ENCODE measurements at places on chromosomes 6 and 20. TPM values are rescaled to one million over a fixed set of nuclear protein-coding genes. Genes with fewer than 3 reads are reported as not detected.

DNA sequence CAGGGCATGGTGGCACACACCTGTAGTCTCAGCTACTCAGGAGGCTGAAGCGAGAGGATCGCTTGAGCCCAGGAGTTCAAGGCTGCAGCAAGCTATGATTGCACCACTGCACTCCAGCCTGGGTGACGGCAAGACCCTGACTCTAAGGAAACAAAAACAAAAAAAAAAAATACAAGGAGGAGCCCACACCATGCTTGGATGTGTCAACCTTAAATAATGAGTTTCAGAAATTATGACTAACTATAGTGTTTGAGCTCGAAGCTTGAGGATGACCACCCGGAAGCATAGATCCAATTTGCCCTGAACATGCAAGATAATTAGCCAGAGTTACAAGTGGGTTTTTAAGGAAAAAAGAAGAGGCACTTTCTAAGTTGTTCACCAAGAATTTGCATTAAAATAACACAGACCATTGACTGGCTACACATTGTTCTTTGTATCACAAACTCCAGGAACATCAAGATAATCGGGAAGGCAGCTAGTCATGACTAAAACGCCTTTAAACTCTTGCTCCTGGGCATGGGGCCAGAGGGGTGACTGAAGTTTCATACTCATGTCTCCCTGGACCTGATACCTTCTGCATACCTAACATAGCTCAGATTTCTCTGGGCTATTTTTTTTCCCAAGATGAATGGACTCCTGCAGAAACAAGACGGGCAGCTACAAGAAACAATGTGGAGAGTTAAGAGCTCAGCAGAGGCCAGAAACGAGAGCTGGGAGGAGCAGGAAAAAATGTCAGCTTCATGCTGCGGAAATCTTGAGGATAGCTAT is 289.6 kb downstream of the PREX1 start:
- DNase-seq: no peak

GRCh38 chr6:90328004-90328403 is 31.4 kb upstream of the BACH2 start:
- no peak for DNase-seq

GRCh38 chr6:170025935-170026750 is 264.7 kb downstream of the DLL1 start:
- no peak for DNase-seq

- no peak for DNase-seq
These were observed 5.6 kb upstream of the UCKL1 start for GRCh38 chr20:63961664-63962425.

- DNase-seq: no peak
These were observed 37.0 kb upstream of the POU3F2 start for GRCh38 chr6:98797217-98797994.

DNA sequence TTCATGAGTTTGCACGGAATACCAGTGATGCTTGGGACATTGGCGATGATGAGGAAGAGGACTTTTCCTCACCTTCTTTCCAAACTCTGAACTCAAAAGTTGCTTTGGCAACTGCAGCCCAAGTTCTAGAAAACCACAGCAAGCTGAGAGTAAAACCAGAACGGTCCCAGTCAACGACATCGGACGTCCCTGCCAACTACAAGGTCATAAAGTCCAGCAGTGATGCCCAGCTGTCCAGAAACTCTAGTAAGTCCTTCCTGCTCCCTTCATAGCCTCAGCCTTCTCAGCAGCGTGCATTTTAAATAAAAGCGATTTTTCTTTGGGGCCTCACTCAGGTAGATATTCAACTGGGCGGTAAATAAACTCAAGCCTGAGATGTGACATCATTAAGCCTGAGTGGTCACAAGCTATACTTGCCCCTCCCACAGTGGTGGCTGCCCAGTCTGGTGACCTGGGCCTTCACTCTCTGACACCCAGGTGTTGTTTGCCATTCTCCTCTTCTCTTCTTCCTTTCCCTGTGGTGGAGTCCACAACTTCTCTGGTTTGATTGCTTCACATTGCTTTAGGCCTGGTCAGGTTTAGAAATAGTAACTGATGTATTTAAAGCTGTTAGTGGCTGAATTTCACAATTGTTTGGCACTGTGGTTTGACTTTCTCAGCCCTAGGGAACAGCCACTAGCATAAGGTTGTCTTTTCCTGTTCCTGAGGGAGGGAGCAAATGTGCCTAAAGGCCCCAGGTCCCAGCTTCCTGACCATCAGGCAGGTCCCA is 21.6 kb upstream of the TMEM217 start:
- DNase-seq: no peak

Gene ELOVL2
- 2.1 TPM for polyA plus RNA-seq

Gene FRK
- polyA plus RNA-seq: 0.32 TPM

Gene ZNF343
- 8.4 TPM for polyA plus RNA-seq

Gene C6orf132
- 0.52 TPM for polyA plus RNA-seq

Gene C20orf141
- polyA plus RNA-seq: not detected

Gene APOBEC2
- 433 TPM for polyA plus RNA-seq

Gene AMD1
- 41.8 TPM for polyA plus RNA-seq

Gene SIRPA
- polyA plus RNA-seq: 41.6 TPM

Measured in hindlimb muscle (tissue), 1 donor.